ENCODE measurements at places on chromosomes 7 and 10. TPM values are rescaled to one million over a fixed set of nuclear protein-coding genes. Genes with fewer than 3 reads are reported as not detected.
A peak's percentile ranks its signal among the peaks of the same experiment; 100 is the strongest.

The ELN gene
- 65.8 TPM for polyA plus RNA-seq

DNA sequence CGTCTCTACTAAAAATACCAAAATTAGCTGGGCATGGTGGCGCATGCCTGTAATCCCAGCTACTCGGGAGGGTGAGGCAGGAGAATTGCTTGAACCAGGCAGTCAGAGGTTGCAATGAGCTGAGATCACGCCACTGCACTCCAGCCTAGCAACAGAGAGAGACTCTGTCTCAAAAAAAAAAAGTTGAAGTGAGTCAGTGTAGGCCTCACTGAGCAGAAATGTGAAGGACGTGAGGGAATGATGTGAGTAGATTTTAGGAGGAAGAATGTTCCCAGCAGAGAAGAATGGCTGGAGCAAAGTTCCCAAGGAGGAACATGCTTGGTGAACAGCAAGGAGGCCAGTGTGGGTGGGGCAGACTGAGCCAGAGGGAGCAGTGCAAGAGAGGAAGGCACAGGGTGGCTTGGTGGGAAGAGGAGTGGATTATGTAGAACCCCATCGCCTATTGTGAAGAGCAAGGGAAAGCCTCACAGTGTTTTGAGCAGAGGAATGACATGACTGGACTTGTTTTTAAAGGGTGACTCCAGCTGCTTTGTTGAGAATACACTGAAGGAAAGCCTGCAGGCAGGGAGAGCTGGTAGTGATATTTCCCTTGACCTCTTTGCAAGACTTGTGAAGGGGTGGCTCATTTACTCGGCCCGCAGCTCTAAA, 708.7 kb downstream of the SUGCT start:
- no peaks in the 10 kb centered on the region for H3K27me3 ChIP-seq
- no peak overlapping the region for H3K27ac ChIP-seq
- H3K4me1 ChIP-seq, result no peaks in the 10 kb centered on the region

GRCh38 chr7:107890493-107890961, 456 bp upstream of the DLD start:
- H3K36me3 ChIP-seq, result no peaks in the 10 kb centered on the region
- peak overlapping the region; percentile 70 for H3K4me3 ChIP-seq
- H3K4me1 ChIP-seq, result peaks cover 46% of the 10 kb centered on the region
- H3K27me3 ChIP-seq, result no peaks in the 10 kb centered on the region

The INMT gene
- polyA plus RNA-seq, result 56.3 TPM

DNA sequence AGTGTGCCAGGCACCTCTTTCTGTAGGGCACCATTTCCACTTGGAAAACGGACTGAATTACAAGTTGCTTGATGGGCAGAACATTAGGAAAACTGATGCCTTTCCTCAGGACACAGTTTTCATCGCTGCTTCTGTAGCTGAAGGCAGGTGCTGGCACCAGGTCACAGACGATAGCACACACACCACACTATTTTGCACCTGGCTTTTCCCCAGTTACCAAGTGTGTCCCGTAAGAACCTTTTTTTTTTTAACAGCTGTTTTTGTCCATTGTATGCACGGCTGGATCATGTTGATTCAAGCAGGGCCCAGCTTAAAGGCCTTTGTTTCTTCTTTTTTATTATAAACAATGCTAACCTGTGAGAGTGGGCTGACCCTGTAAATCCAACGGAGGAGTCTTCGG, 1.3 kb upstream of the GET4 start:
- no peak overlapping the region for H3K4me3 ChIP-seq
- no peaks in the 10 kb centered on the region for H3K27me3 ChIP-seq
- DNase-seq, result no peak
- peaks cover 37% of the 10 kb centered on the region for H3K4me1 ChIP-seq

DNA sequence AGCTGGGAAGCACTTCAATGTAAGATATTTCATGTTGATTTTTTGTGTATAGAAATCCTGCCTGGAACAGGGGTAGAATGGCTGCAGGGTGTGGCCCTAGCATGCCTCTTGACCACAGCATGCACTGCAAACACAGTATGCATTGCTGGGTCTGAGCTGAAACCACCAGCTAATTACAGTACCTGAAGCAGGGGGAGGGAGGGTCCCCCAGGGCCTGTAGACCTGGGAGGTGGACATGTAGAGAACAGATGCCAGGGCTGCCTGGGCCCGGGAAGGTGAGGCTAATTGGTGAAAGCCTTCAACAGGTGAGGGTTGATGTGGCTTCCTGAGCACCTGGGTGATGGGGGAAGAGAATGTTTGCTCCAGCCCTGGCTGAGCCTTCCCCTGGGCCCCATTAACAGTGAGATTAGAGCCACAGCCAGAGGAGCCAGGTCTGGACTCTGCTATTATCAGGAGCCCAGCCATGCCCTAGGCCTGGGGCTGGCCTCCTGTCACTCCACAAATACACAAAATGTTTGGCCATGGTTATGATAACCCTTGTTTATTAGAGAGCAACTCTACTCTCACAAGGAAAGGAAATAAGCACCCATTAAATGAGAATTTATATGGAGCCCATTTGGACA, 83.3 kb downstream of the PLXNA4 start:
- no peaks in the 10 kb centered on the region for H3K27me3 ChIP-seq
- H3K36me3 ChIP-seq, result no peaks in the 10 kb centered on the region
- peaks cover 6% of the 10 kb centered on the region for H3K4me1 ChIP-seq
- no peak overlapping the region for H3K27ac ChIP-seq

DNA sequence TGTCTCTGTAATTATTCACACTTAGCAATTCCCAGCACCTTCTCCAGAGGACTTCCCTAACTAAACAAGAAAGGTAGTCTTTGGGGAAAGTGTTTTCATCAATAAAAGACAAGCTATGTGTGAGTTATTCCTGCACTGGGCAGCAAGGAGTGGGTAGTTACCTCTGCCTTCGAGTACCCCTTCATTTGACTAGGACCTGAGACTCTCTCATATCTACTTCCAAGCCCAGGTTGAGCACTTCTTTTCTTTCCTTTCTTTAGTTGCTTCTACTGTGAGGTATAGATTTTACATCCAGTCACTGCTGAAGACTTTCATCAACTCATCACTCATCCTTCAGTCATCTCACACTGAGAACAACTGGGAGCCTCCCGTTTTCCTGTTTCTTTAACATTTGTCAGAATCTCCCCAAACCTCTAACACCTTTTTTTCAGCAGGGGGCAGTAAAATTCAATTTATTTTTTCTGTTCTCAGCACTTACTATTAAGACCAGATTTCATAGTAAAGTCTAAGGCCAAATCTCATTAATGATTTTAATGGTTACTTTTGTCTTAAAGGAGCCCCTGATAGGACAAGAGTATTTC, 80.1 kb upstream of the PRSS1 start:
- no peaks in the 10 kb centered on the region for H3K27me3 ChIP-seq
- H3K4me1 ChIP-seq, result no peaks in the 10 kb centered on the region
- no peak overlapping the region for H3K4me3 ChIP-seq
- no peaks in the 10 kb centered on the region for H3K36me3 ChIP-seq
- H3K27ac ChIP-seq, result no peak overlapping the region

DNA sequence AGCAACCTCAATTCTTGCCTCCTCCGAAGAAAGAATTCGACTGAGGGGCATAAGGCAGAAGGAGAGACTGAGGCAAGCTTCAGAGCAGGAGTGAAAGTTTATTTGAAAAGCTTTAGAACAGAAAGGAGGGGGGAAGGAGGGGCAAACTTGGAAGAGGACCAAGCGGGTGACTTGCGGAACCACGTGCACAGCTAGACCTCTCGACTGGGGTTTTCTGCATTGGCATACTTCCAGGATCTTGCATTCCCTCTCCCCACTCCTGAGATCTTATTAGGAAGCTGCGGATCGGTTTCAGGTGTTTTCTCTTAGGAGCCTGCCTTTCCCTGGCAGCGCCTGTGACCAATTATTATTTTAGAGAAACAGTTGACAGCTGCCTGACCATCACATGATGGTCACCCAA, 20.3 kb upstream of the CPXM2 start:
- H3K4me3 ChIP-seq, result no peak overlapping the region
- no peak for DNase-seq
- H3K4me1 ChIP-seq, result no peaks in the 10 kb centered on the region
- no peak overlapping the region for H3K27ac ChIP-seq
- H3K36me3 ChIP-seq, result no peaks in the 10 kb centered on the region
- H3K27me3 ChIP-seq, result peaks cover 27% of the 10 kb centered on the region

The LIPK gene
- polyA plus RNA-seq, result not detected

DNA sequence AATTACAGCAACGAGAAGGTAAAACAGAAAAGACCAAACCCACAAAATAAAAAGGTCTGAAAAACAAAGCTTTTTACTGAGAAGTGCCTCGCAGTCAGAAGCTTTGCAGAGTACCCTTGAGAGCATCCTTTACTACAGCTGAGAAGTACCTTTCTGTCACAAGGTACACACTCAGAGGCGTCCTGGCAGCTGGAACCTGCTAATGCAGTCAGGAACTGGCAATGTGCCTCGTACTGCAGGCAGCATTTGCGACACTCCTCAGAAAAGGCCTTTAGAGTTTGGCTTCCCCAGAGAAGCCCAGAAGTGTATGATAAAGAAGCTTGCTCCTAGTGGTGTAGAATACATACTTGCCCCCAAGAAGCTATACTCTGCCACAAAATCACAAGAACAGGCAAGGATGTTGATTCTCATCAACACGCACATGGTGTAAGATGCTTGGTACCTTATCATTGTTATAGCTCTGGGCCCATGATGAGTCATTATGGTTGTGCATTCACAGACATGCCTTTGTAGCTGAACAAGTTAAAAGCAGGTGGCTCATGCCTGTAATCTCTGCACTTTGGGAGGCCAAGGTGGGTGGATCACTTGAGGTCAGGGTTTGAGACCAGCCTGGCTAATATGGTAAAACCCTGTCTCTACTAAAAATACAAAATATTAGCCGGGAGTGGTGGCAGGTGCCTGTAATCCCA, 2.0 kb upstream of the GTPBP4 start:
- no peak overlapping the region for H3K4me3 ChIP-seq
- no peak overlapping the region for H3K27ac ChIP-seq
- no peak for DNase-seq
- peaks cover 33% of the 10 kb centered on the region for H3K4me1 ChIP-seq

- DNase-seq, result peak; percentile 97
- H3K4me3 ChIP-seq, result peak within 1 kb of the TSS; percentile 88
- no peaks in the 10 kb centered on the region for H3K36me3 ChIP-seq
- H3K4me1 ChIP-seq, result peaks cover 25% of the 10 kb centered on the region
- H3K27me3 ChIP-seq, result no peaks in the 10 kb centered on the region
- peak within 1 kb of the TSS; percentile 92 for H3K27ac ChIP-seq
These were observed at the start of gene ARL4A for GRCh38 chr7:12686891-12687717. Gene ARL4A, plus strand, starts transcription at chr7:12687633. Its CDS starts 622 bp downstream, at chr7:12688255.

The TFR2 gene
- polyA plus RNA-seq, result 0.58 TPM

DNA sequence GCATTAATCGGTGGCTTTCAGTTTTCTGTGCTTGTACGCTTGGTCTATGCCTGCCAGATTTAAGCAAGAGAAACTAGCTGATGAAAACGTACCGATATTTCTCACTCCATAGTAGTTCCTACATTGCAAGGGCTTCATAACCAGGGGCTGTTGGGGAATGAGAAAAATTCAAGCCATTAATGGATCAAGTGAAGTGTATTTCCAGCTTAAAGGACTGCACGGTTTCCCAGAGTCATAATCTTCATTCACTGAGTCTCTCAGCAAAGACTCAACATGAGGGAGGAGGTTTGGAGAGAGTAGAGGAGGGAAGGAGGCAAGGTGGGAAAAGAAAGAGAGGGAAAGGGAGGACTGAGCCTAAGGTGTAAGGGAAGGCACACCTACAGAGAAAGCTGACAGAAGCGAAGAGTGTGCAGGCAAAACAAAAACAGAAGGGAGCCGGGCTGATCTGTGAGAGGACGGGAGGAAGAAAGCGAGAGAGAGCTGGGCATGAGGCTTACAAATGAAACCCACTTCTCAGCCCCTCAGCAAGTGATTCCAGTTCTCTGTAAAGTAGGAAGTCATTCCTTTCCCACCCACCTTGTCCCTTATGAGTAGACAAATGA, 625 bp downstream of the GIMAP2 start:
- peak overlapping the region; percentile 79 for H3K27ac ChIP-seq
- peaks cover 32% of the 10 kb centered on the region for H3K4me1 ChIP-seq
- no peak for DNase-seq

The CALHM3 gene
- polyA plus RNA-seq, result not detected

GRCh38 chr10:17616403-17617030, 657 bp downstream of the HACD1 start:
- peak overlapping the region; percentile 95 for H3K27ac ChIP-seq
- peaks cover 14% of the 10 kb centered on the region for H3K36me3 ChIP-seq
- no peaks in the 10 kb centered on the region for H3K27me3 ChIP-seq
- peaks cover 6% of the 10 kb centered on the region for H3K4me1 ChIP-seq
- H3K4me3 ChIP-seq, result peak overlapping the region; percentile 58
- DNase-seq, result peak; percentile 74

DNA sequence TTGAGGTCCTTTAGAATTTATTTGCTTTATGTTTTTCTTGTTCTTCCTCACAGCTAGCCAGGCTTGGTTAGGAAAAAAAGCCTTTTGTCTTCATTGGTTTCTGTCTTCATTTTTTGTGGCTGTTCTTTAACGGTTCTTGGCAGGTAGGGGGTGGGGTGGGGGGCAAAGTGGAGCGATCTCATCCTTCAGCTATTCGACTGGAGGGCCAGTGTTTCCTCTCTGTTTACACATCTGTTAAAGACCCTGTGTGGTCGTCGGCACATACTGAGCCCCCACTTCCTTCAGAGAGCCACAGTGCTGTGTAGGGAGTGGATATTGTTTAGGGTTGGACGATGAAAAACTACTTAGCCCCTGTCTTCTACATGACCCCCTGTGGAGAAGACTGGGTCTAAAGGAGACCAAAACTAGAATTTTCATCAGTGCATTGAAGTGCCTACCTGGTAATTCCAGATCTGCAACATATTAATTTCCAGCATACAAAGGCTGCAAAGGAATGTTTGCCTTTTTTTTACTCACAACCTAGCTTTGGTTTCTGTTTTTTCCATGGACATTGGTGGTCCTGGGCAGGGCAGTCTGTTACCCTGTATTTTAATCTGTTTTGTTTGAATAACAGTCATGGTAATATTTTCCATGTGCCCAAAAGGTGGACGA, 29.0 kb downstream of the PRPF18 start:
- no peak for DNase-seq
- H3K36me3 ChIP-seq, result peaks cover 96% of the 10 kb centered on the region
- H3K4me1 ChIP-seq, result no peaks in the 10 kb centered on the region
- H3K27me3 ChIP-seq, result no peaks in the 10 kb centered on the region

DNA sequence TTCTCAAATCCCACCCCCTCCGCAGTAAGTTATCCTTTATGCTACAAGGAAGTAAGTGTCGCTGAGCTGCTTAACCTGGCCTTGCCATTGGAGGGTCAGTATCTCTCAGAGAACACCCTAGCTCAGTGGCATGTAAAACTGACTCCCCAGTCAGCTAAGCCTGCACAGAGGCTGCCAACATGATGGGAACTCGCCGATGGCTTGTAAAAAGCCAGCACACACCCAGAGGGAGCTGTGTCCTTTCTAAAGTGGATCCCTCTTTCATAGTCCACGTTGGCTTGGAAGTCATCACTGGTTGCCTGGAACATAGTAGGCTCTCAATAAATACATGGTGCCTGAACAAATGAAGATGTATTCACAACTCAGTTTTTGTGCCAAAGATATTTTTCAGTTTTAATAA, 249.1 kb upstream of the YAE1 start:
- DNase-seq, result no peak
- no peak overlapping the region for H3K4me3 ChIP-seq
- H3K36me3 ChIP-seq, result no peaks in the 10 kb centered on the region
- H3K27ac ChIP-seq, result no peak overlapping the region
- peaks cover 3% of the 10 kb centered on the region for H3K27me3 ChIP-seq
- H3K4me1 ChIP-seq, result no peaks in the 10 kb centered on the region

GRCh38 chr10:116632596-116633215, 12.0 kb downstream of the PNLIPRP2 start:
- DNase-seq, result no peak
- H3K27ac ChIP-seq, result no peak overlapping the region
- H3K36me3 ChIP-seq, result no peaks in the 10 kb centered on the region
- peaks cover 12% of the 10 kb centered on the region for H3K27me3 ChIP-seq
- no peak overlapping the region for H3K4me3 ChIP-seq
